ENCODE measurements at places on chromosomes 2 and 18.

DNA sequence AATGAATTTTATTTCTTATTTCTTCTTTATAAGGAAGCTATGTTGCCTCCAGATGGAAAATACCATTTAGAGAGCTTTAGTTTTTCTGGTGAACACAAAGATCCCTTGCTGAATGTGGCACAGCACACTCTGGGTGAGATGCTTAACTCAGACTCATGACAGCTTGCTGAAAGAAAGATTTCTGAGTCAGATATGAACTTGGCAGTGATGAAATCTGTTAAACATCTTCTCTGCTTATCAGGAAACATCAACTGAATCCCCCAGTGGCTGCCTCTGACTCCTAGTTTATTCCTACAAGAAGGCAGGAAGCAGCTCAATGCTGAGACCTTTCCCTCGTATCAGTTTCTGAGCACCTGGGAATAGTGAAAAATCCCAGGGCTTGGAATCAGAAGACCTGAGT is 162.8 kb downstream of the OSR1 start:
- DNase-seq: no peak

GRCh38 chr2:205770577-205770976 is 88.3 kb downstream of the NRP2 start:
- DNase-seq: no peak

DNA sequence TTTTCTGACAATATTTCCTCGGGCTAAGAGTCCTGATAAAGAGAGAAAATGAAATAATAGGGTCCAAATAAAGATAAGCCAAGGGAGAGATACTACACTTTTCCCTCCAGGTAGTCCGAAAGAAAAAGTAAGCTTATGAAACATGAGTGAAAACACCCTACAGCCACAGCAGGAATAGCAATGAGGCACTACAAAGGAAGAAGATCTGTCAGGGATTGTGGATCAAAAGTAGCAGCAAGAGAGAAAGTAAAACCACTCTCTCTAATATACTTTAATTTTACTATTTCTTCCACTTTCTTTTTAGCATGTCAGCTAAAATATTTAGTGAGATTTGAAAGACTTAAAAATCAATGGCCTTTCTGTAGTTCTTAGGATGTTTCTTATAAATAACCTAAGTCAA is 1601.8 kb downstream of the LRP1B start:
- no peak for DNase-seq

GRCh38 chr2:60391649-60392375 is 161.6 kb downstream of the BCL11A start:
- DNase-seq: no peak

- no peak for DNase-seq
Observed at GRCh38 chr2:192119536-192119935, 75.2 kb downstream of the TMEFF2 start.

GRCh38 chr2:75555701-75556100 is 5.0 kb downstream of the EVA1A start:
- DNase-seq: no peak

DNA sequence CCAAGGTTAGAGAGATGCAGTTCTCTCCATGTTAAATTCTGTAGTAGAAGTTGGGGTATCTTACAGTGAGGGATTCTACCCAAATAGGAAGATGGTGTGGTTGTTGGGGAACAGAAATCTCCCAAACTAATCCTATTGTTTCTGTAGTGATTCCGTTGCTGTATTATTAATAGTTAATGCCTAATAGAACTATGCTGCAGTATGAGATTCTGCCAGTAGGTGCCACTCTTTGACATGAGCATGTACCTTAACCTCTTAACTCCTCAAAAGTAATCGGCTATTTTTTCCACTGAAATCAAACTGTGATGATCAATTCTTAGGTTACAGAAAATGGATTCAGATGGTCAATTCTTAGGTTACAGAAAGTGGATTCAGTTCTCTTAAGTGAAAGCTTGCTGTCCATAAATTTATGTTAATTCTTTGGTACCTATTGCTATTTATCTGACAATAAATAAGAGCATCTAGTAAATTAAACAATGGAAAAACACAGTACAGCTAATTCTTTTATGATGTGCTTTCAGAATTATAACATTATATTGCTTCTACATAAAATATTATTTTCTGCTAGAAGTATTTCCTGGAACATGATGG is 97.9 kb upstream of the DLX2 start:
- DNase-seq: no peak

DNA sequence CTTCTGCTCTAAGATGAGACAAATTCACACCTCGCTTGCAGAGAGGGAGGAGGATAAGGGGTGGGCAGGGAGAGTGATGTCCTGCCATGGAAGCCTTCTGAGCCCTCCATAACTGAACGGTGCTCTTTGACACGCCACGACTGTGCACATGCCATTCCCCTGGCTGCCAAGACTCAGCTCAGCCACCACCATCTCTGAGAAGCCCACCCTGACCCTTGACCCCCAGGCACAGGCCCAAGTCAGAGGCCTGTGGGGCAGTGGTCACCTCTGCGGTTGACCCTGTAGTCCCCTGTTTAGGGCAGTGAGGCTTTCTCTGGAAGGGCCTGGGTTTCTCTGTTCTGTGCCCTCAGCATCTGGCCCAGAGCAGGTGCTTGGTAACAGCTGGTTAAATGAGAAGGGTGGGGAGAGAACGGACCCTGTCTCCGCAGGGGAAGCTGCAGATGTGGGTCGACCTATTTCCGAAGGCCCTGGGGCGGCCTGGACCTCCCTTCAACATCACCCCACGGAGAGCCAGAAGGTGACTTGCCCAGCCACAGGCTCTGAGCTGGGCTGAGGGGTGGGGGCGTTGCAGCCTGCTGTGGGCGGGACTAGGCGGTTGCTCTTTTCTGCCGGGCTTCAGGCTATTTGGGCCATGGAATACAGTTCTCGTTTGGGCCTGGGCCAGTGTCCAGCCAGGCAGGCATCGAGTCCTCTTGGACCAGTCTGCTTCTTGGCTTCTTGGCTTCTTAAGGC is 215.1 kb downstream of the DYSF start:
- DNase-seq: no peak

- DNase-seq: no peak
Observed at GRCh38 chr2:126571403-126571802, 84.6 kb upstream of the GYPC start.

GRCh38 chr2:224099861-224100643 is 61.0 kb upstream of the SERPINE2 start:
- DNase-seq: no peak

- DNase-seq: no peak
Observed at GRCh38 chr2:156907806-156908205, 349.7 kb upstream of the GALNT5 start.

GRCh38 chr2:85413592-85414420 is 3.6 kb upstream of the CAPG start:
- no peak for DNase-seq

- no peak for DNase-seq
Observed at GRCh38 chr18:36187826-36188721, 777 bp downstream of the MOCOS start.

GRCh38 chr2:127560931-127561280 is 25.4 kb downstream of the MYO7B start:
- no peak for DNase-seq

GRCh38 chr18:44586782-44587524 is 93.7 kb upstream of the SETBP1 start:
- DNase-seq: no peak

- no peak for DNase-seq
Observed at GRCh38 chr2:134287323-134287722, 33.5 kb downstream of the MGAT5 start.

GRCh38 chr2:140808820-140809219 is 1322.0 kb downstream of the LRP1B start:
- no peak for DNase-seq

GRCh38 chr2:156115338-156115737 is 217.2 kb downstream of the NR4A2 start:
- DNase-seq: peak; percentile 29

Data from NCI-H226 (cell line).